ENCODE measurements at places on chromosomes 5 and 9. TPM values are rescaled to one million over a fixed set of nuclear protein-coding genes. Genes with fewer than 3 reads are reported as not detected.

The PCDHGA2 gene
- total RNA-seq: not detected

The SCGB3A2 gene
- not detected for total RNA-seq

The FOXD4L6 gene
- total RNA-seq: not detected

The DDX4 gene
- total RNA-seq: 0.83 TPM

The CTXN3 gene
- not detected for total RNA-seq

The SV2C gene
- total RNA-seq: 0.28 TPM

The AMBP gene
- total RNA-seq: not detected

The CBY3 gene
- 0.68 TPM for total RNA-seq

The PCDHGC3 gene
- total RNA-seq: not detected

The ZDHHC11B gene
- not detected for total RNA-seq

The UBE2QL1 gene
- 0.10 TPM for total RNA-seq

The MEIKIN gene
- total RNA-seq: 2.2 TPM

The ADGRD2 gene
- total RNA-seq: not detected

The PRR16 gene
- not detected for total RNA-seq

The MEGF9 gene
- total RNA-seq: 10.6 TPM

The BHMT2 gene
- not detected for total RNA-seq

The PCDHGA8 gene
- total RNA-seq: not detected

The ZNF474 gene
- total RNA-seq: not detected

The STK10 gene
- total RNA-seq: 301 TPM

The PCDHGA5 gene
- total RNA-seq: not detected
